ENCODE measurements at places on chromosomes 4 and X. TPM values are rescaled to one million over a fixed set of nuclear protein-coding genes. Genes with fewer than 3 reads are reported as not detected.

Gene ACE2
- not detected for total RNA-seq

Gene HSD17B13
- 0.09 TPM for total RNA-seq

Gene ANOS1
- under 0.01 TPM for total RNA-seq

Gene STOX2
- 27.3 TPM for total RNA-seq

Gene CPZ
- total RNA-seq: not detected

Gene PABPC4L
- 0.65 TPM for total RNA-seq

Data from dermis lymphatic vessel endothelial cell (primary cell).